ENCODE measurements at places on chromosomes 12 and 14.

DNA sequence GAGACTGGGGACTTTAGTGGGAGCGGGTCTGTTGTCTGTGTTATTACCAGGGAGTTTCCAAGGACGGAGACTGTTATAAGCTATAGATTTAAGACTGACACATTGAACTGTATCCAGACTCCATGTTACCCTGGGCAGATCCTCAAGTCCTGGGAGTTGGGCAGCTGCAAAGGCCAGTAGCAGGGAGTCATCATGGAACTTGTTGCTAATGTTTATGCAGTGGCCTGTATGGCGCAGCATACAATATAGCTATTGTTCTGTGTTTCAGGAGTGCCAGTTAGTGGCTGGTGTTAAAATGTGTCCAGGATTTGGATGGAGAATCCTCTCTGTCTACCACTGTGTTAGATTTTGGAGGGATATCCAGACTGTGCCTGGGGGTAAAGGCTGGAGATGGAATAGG, 31.7 kb downstream of the SMOC1 start:
- peak; percentile 35 for DNase-seq

GRCh38 chr12:124661341-124661740, 93.9 kb upstream of the NCOR2 start:
- no peak for DNase-seq

DNA sequence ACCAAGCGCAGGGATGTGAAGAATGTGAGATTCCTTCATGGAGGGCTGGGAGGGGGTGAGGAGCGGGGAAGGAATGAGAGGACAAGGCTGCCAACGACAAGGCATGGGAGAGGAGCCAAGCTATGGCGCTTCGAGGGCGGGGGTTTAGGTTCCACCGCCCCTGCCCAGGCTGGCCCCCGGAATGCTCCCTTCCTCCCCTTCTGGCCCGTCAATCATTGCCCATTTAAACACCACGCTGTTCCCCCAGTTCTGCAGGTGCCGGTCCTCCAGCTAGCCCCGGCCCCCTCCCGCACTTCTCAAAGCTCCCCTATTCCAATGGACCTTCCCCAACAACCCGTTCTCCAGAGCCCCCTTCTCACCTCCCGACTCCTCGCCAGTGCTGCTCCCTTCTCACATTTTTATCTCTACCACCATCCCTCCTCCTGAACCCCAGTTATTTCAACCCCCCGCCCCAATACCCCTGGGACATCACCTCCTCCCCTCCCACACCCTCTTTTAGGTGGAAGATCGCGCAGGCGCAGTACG, 428 bp downstream of the RNF41 start:
- DNase-seq: peak; percentile 85

DNA sequence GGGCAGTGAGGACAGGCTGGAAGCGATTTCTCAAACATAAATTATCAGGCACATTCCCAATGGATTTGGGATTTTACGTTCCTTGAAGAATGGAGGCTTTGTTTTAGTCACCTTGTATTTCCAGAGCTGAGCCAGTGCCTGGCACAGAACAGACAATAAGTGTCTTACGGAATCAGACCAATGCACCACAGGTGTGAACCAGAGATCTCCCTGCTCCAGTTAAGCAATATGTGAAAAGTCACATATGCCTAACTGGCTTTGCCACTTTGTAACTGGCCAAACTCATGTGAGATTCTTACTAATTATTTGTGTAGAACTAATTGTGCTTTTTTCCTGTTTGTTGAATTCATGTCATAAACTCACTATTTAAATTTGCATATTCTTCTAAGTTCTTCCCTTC, 130.4 kb downstream of the KCNH5 start:
- DNase-seq: no peak

DNA sequence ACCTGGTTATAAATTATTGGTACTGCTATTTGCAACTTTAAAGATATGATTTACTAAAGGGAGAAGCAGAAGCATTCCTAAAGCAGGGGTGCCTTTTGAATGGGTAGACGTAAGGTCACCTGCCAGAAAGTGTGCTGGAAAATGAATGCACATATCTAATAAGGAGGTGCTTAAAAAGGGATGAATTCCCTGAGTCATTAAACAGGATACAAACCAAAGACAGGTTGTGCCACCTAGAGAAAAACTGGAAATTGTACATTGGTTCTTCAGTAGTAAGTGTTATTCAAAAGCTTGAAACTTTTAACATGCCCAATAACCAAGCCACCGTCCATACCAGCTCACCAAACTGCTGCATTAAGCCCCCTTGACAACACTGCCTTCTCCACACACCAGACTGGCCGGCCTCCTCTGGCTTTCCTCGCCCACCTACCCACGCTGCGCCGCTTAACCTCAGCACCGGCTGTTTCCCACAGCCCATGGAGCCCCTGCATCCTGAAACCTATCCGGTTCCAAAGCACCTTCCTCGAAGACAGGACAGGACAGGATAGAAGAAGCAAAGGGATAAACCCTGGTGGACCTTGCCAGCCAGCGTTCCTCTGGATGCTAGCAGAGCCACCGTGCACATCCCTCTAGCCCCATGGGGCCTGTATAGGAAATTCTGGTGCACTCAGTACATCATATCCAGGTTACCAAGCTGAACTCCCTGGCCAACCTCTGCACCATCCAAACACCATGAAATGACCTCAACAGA, 201.5 kb upstream of the CAND1 start:
- no peak for DNase-seq

GRCh38 chr12:123952037-123952436, 20.6 kb downstream of the CCDC92 start:
- DNase-seq: no peak

- DNase-seq: peak; percentile 27
Measured at GRCh38 chr14:85463512-85463911, 66.4 kb upstream of the FLRT2 start.

DNA sequence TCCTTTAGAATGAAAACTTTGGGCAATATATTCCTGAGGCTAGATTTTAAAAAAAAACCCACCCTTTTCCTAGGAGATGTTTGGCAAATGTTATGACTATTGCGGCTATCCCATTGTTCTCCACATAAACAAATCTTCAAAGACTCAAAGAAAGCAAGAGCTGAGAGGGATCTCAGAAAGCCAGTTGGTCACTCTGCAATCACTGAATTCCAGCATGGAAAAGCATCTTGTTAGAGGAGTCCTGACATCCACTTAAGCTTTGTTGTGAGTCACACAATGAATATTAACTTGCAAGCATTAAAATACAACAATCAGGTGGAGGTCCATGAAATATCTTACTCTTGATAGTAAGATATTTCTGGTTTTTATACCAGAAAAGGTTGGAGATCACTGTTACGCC, 11.0 kb upstream of the PTPRB start:
- no peak for DNase-seq

GRCh38 chr14:71049435-71050133, 142.3 kb downstream of the PCNX1 start:
- DNase-seq: peak; percentile 28

GRCh38 chr14:25308244-25308643, 258.3 kb upstream of the STXBP6 start:
- DNase-seq: no peak

DNA sequence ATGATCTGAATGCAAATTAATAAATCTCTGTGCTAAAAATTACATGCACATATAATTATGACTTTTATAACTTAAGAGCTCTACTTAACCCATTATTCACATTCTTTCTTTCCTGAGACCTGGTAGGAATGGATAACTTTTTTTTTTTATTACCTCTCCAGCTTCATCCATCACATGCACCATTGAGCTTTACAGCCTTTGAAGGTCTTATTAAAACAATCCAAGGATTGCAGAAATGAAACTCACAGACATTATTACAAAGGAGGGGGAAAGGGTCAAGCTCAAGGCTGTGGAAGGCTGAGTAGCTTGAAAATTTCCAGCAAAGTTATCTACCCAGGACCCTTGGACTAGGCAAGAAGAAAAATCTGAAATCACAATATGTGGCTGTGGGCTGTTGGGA, 202.5 kb upstream of the GRIP1 start:
- DNase-seq: no peak

GRCh38 chr14:96051642-96052540, 12.7 kb downstream of the C14orf132 start:
- no peak for DNase-seq

GRCh38 chr12:11007608-11008007, 9.5 kb upstream of the TAS2R20 start:
- no peak for DNase-seq

GRCh38 chr12:108668063-108668462, 34.4 kb upstream of the SELPLG start:
- no peak for DNase-seq

GRCh38 chr12:28958553-28959195, 190.4 kb upstream of the FAR2 start:
- DNase-seq: peak; percentile 46

DNA sequence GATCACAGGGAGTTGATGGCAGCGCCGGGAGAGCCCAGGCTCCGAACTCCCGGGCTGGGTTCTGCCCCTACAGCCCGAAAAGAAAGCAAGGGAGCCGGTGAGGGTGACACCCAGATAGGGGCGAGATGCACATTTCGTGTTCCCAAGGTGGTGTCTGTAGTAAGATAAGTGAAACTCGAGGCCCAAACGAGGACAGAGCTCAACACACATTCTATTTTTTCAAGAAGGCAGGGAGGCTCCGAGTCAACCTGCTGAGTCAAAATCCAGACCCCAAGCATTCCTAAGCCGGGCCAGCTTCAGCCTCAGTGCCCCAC, 24.2 kb upstream of the YY1 start:
- DNase-seq: no peak

- peak; percentile 50 for DNase-seq
Measured at GRCh38 chr14:75334549-75335051, 56.0 kb downstream of the FOS start.

GRCh38 chr12:109293106-109293505, 16.0 kb downstream of the FOXN4 start:
- no peak for DNase-seq

GRCh38 chr12:53345486-53346188, 9.5 kb upstream of the SP7 start:
- DNase-seq: peak; percentile 82

DNA sequence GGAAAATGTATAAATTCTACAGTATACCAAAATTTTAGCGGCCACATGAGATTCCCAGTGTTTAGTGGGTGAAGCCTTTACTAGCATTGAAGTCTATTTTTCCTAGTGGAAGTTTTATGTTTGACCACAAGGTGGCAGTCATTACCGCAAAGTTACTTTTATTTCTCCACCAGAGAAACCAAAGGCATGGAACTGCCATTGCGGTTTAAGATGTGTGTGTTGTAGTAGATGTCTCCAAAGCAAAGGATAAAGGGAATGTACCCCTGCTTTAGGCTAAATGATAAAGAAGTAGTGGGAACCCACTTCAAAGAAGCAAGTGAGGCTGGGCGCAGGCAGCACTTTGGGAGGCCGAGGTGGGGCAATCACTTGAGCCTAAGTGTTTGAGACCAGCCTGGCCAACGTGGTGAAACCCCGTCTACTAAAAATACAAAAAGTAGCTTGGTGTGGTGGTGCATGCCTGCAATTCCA, 140.5 kb downstream of the PRKCH start:
- DNase-seq: peak; percentile 85

DNA sequence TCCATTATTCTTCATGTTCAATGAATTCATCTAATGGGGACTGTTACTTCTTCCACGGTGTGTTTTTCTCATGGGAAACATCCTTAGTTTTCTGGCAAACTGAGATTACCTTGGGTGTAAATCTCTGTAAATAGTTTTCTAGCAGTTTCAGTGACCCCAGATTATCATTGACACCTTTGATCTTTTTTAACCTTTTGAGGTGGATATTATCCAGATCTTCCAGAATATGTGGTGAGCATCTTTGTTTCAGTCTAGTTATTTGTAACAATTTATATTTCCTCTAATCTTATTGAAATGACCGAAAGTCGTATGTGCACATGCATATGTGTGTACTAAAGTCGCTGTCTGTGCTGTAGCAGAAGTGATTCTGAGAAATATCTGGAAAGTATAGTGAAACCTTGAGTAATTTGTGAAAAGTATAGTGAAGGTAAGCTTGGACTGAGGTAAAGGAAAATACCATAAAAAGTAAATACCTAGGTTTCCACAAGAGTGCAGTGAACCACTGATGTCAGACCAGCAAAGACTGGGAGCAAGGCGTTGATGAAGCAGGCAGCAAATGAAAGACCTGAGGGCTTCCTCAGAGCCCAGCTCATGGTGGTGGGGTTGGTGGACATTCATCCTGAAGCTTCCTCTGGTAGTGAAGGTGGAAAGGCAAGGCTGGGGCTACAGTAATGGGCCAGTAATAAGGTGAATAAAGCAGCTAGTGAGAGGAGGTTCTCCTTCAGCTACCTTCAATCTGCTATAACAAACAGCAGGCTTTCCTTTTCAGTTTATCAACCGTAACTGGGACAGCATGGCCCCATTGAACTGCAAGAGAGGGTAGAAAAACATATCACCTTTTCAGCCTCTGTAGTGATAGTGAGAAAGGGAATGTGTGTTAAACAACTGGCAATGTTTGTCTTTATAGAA, 480.2 kb upstream of the FBXO33 start:
- DNase-seq: no peak

DNA sequence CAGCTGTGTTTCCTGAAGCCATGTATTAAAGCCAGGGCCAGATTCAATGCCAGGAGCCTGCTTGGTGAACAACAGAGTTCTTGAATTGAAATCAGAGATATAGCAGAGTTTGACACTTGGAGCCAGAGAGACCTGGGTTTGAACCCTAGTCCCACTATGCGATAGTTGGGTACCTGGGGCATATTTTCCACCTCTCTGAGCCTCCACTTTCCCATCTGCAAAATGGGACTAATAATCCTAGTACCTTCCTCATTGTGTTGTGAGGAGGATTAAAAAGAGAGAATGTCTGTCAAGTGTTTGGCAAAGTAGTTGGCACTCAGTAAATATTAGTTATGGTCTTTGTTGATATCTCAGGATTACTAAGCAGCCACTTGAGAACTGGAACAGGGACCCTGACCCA, 6.0 kb upstream of the HRK start:
- peak; percentile 40 for DNase-seq

- peak; percentile 35 for DNase-seq
Measured at GRCh38 chr12:4168036-4168435, 105.5 kb upstream of the CCND2 start.

All from muscle of leg (tissue), 16 donors.